Ascending aorta (tissue), 2 donors: ENCODE measurements at places on chromosomes 7 and 10. TPM values are rescaled to one million over a fixed set of nuclear protein-coding genes. Genes with fewer than 3 reads are reported as not detected.

Gene BCL7B
- 130 TPM for total RNA-seq

DNA sequence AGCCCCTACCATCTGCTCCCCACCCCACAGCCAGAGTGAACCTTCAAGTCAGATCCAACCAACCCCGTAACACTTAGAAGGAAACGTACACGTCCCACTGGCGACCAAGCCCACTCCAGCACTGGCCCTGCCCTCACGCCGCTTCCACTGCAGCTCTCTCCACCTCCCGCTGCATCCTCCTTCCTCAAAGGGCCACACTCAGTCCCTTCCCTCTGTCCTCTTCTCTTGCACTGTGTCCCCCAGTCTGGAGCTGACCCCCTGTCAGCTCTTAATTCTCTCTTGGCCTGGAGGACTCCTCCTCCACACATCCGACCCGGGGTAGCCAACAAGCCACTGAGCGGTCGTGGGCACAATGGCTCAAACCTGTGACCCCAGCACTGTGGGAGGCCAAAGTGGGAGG, 85.8 kb downstream of the PROSER2 start:
- no peak overlapping the region for H3K4me3 ChIP-seq
- H3K27ac ChIP-seq, result no peak overlapping the region
- H3K27me3 ChIP-seq, result no peaks in the 10 kb centered on the region
- H3K4me1 ChIP-seq, result no peaks in the 10 kb centered on the region
- H3K36me3 ChIP-seq, result no peaks in the 10 kb centered on the region

Gene MGMT
- total RNA-seq, result 7.0 TPM

GRCh38 chr7:157464111-157464970, 127.5 kb downstream of the DNAJB6 start:
- H3K27me3 ChIP-seq, result no peaks in the 10 kb centered on the region
- H3K4me3 ChIP-seq, result no peak overlapping the region
- no peaks in the 10 kb centered on the region for H3K36me3 ChIP-seq
- no peak for DNase-seq

DNA sequence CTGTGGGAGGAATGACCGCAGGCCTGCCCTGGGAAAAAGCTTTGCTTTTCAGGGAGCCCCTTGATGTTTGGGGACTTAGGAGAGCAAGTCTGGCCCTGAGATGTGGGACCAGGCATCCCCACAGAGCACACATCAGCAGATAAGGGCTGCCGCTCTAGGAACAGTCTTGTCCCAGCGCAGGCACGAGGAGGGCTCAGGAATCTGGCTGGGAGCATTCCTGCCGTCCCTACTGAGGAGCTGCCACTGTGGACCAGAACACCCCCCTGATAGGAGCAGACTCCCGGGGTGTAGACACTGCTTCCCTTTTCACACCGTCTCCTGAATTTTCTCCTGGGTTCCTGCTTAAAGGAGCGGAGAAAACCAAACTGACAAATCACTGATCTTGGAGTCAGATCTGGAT, 232.3 kb downstream of the CUX1 start:
- no peaks in the 10 kb centered on the region for H3K4me1 ChIP-seq
- no peaks in the 10 kb centered on the region for H3K27me3 ChIP-seq
- DNase-seq, result no peak

DNA sequence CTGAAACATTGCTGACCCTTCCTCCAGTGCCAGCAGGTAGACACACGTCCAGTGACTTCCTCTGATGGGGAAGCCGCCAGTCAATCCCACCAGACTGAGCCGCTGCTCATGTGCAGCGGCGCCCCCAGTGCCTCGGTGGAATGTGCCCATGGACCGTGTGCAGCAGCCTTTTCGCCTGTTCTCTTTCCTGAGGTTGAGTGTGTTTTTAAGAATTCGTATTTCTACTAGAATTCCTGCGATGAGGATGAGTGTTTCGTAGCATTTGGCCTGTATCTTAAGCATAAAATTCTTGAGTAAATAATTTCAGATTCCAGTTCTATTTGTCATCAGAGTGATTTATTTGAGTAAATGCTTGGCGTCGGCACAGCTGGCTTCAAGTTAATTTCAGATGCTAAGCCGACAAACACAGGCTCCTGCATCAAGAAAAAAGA, 35.4 kb downstream of the BNIP3 start:
- H3K4me1 ChIP-seq, result peaks cover 4% of the 10 kb centered on the region
- peak; percentile 73 for DNase-seq
- H3K36me3 ChIP-seq, result peaks cover 27% of the 10 kb centered on the region
- peak overlapping the region; percentile 18 for H3K4me3 ChIP-seq
- peak overlapping the region; percentile 83 for H3K27ac ChIP-seq
- no peaks in the 10 kb centered on the region for H3K27me3 ChIP-seq

Gene OR2A5
- not detected for total RNA-seq

DNA sequence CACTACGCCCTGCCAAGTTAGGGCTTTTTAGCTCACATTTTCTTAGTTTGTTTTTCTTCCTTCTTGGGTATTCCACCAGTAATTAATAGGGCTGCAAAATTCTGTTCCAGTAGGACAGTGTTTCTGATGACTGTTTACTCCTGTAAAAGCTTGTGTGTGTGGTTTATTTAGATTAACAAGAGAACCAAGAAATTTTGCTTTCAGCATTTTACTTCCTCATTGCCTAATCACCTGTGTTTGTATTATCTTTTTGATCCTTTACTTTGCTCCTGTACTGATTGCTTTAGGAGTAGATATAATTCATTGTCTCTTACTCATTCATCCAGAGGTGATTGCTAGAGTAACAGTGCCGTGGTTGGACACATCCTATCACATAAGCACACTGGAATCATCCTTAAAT, 27.7 kb downstream of the TDRD1 start:
- DNase-seq, result no peak
- H3K4me1 ChIP-seq, result no peaks in the 10 kb centered on the region
- H3K36me3 ChIP-seq, result no peaks in the 10 kb centered on the region
- no peak overlapping the region for H3K27ac ChIP-seq

GRCh38 chr7:14740606-14741005, 161.9 kb downstream of the DGKB start:
- no peak overlapping the region for H3K4me3 ChIP-seq
- no peak overlapping the region for H3K27ac ChIP-seq
- H3K36me3 ChIP-seq, result no peaks in the 10 kb centered on the region

DNA sequence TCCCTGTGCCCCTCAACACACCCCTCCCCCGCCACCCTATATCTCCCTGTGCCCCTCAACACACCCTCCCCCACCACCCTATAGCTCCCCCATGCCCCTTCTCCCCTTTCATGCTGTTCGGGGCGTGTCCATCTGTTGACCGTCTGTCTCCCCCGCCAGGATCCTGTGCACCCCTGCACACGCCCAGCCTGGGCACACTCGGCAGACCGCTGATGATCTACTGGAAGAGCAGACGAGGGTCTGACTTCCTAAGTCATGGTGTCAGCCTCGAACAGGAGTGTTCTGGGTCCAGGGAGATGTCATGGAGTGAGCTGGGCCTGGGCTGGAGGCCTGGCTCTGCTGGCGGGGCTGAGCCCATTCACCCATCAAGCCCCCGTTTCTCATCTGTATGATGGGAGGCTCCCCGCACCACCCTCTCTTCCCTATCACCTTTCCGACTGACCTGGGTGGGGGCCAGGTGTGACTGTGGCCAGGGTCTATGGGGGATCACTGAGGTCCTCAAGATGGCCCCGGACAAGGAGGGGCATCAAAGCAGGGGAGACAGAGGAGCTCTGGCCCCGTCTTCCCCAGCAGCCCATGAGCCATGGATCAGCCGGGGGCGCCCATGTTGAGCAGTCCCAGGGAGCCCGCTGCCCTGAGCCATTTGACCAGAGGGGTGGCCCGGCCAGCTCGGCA, 48.3 kb downstream of the PDGFA start:
- H3K36me3 ChIP-seq, result no peaks in the 10 kb centered on the region
- peak overlapping the region; percentile 85 for H3K27ac ChIP-seq
- no peak for DNase-seq
- no peaks in the 10 kb centered on the region for H3K27me3 ChIP-seq
- peaks cover 17% of the 10 kb centered on the region for H3K4me1 ChIP-seq

GRCh38 chr7:34104115-34104514, 198.8 kb downstream of the BMPER start:
- H3K4me3 ChIP-seq, result no peak overlapping the region
- no peak overlapping the region for H3K27ac ChIP-seq
- DNase-seq, result no peak
- H3K4me1 ChIP-seq, result no peaks in the 10 kb centered on the region
- H3K27me3 ChIP-seq, result no peaks in the 10 kb centered on the region

DNA sequence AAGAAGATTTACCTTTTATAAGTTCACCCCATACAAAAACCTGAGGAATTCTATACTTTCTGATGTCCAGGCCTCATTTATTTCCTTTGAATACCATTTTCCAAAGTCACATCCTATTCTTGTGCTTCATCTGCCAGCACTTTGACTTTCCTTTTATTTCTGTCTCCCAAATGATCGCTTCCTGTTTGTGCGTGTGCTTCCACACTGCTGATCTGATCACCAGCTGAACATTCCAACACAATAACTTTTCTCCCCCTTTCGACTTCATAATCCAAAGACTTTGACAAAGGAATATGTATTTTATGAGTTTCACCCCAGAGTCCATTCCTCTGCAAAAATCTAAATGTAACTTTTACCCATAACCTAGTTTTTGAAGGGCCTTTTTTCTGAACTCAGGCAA, 3.1 kb downstream of the ELAPOR2 start:
- no peak overlapping the region for H3K4me3 ChIP-seq
- DNase-seq, result no peak
- no peaks in the 10 kb centered on the region for H3K27me3 ChIP-seq
- H3K4me1 ChIP-seq, result no peaks in the 10 kb centered on the region

Gene SPDYE11
- total RNA-seq, result not detected

Gene CASTOR2
- total RNA-seq, result 4.9 TPM

GRCh38 chr10:103845972-103846371, 9.4 kb downstream of the SH3PXD2A start:
- H3K4me3 ChIP-seq, result no peak overlapping the region
- H3K27me3 ChIP-seq, result no peaks in the 10 kb centered on the region
- H3K4me1 ChIP-seq, result peaks cover 23% of the 10 kb centered on the region
- DNase-seq, result no peak
- no peak overlapping the region for H3K27ac ChIP-seq
- no peaks in the 10 kb centered on the region for H3K36me3 ChIP-seq

DNA sequence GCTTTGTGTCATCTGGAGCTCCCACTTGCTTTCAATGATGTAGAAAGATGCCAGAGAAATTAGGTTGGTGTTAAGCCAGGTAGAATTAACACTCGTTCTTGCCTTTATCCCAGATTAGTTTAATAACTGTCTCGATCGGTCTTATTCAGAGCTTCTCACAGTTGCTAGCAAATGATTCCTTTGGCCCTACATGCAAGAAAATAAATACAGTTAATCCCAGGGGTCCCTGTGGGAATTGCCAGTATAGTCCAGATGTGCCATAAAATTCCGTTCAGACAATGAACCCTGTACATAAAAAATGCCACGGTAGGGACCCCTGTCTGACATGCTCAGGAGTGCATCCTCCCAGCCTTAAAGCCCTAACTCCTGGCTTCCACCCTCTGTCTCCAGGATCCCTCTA, 207.5 kb downstream of the ARHGAP12 start:
- no peak overlapping the region for H3K4me3 ChIP-seq
- DNase-seq, result no peak
- no peaks in the 10 kb centered on the region for H3K4me1 ChIP-seq
- no peaks in the 10 kb centered on the region for H3K27me3 ChIP-seq
- H3K36me3 ChIP-seq, result no peaks in the 10 kb centered on the region
- H3K27ac ChIP-seq, result no peak overlapping the region

Gene TMEM236
- not detected for total RNA-seq

GRCh38 chr7:94301024-94301586, 93.6 kb upstream of the COL1A2 start:
- H3K27me3 ChIP-seq, result no peaks in the 10 kb centered on the region
- peak; percentile 43 for DNase-seq
- H3K36me3 ChIP-seq, result no peaks in the 10 kb centered on the region
- no peak overlapping the region for H3K4me3 ChIP-seq
- peak overlapping the region; percentile 86 for H3K27ac ChIP-seq

- H3K36me3 ChIP-seq, result no peaks in the 10 kb centered on the region
- no peak for DNase-seq
Observed at GRCh38 chr7:26307791-26308190, 16.1 kb downstream of the SNX10 start.

DNA sequence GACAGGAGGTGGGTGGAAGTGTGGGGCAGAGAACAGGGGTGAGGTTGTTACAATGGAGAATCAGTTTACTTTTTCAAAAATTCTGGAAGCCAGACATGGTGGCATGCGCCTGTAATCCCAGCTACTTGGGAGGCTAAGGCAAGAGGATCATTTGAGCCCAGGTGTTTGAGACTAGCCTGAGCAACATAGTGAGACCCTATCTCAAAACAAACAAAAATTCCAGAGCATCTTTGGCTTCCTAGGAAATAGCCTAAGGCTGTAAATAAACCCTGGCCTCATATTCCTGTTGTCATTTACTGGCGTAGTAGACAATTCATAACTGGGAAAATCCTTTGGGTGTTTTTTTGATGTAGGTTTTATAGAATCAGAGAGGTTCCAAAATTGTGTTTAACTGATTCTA, 44.0 kb downstream of the GBF1 start:
- H3K4me3 ChIP-seq, result no peak overlapping the region
- no peaks in the 10 kb centered on the region for H3K36me3 ChIP-seq
- H3K27ac ChIP-seq, result no peak overlapping the region
- no peak for DNase-seq

DNA sequence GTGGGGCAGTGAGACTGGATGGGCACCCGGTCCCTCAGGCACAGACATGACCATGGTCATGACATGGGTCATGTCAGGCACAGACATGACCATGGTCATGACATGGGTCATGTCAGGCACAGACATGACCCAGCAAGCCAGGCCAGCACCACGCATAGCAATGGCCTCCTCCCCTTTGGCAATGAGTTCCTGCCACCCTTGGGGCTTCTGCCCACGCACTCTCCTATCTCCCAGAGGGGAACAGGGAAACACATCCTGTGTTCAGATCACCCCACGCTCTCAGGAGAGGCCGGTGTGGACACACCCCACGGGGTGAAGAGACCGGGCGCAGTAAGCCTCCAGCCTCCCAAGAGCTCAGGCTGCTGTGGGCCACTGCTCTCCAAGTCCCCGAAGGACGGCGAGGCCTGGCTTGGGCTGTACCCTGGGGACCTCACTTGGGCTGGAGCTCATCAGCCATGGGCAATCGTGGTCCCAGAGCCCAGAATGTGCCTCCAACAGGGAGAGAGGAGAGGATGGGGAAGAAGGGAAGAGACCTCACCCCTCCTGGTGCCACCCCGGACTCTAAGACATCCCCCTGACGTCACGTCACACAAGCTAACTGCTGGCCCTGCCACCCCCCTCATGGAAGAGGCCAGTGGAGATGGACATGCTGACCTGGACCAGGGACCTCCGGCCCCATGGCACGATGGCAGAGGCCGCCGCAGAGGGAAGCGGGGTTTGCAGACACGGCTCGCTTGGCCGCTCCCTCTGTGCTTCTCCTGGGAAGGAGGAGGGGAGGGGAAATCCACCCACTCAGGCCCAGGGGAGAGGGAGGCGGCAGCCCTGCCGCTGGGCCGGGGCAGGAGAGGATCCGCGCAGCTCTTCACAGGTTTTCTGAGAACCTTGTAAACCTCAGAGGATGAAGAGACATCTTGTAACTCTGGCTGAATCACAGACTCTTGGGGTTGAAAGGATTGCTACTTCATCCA, 269.6 kb downstream of the ELFN1 start:
- no peaks in the 10 kb centered on the region for H3K27me3 ChIP-seq
- H3K4me3 ChIP-seq, result peak overlapping the region; percentile 15
- no peak for DNase-seq
- no peak overlapping the region for H3K27ac ChIP-seq
- no peaks in the 10 kb centered on the region for H3K4me1 ChIP-seq
